Esophagus squamous epithelium (tissue), 5 donors: ENCODE measurements at places on chromosomes 1 and 21.

GRCh38 chr1:66426239-66426853 lies 107.6 kb upstream of the SGIP1 start:
- DNase-seq = no peak

GRCh38 chr1:199116488-199116887 lies 477.6 kb downstream of the PTPRC start:
- no peak for DNase-seq

DNA sequence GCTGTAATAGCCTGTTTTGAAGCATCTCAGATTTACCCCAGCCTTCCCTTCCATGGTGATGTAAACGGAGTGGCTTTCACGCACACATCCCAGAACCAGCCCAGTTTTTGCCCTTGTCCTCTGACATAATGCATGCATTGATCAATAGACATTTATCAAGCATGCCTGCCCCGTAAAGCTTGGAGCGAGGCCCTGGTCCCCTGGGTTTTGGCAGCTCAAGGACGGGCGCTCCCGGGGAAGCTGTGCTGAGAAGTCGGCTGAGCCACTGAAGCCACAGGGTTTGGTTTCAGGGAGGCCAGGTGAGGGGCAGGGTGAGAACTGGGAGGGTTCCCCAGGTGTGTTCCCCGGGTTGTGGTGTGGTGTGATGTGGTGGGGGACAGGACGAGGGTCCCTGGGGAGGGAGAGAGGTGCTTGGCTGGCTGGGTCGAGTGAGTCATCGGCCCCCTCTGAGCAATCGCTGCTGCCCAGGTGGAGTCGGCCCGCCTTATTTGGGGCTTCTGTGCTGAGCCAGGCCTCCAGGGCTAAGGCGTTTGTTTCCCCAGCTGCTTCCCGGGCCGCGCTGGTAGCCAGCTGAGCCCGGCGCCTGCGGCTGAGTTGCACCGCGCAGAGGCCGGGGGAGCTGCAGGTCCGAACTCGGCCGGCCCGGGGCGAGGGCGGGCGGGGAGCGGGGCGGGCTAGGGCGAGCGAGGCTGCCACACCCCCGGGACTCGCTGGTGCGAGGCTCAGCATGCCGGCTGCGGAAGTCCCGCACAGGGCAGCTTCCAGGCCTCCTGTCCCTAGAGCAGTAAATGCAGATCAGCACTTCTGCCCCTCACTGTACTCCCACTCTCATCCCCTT lies 23.6 kb downstream of the ATP2B4 start:
- no peak for DNase-seq

- no peak for DNase-seq
These were observed 43.7 kb upstream of the EXOSC10 start for GRCh38 chr1:11143401-11143800.

DNA sequence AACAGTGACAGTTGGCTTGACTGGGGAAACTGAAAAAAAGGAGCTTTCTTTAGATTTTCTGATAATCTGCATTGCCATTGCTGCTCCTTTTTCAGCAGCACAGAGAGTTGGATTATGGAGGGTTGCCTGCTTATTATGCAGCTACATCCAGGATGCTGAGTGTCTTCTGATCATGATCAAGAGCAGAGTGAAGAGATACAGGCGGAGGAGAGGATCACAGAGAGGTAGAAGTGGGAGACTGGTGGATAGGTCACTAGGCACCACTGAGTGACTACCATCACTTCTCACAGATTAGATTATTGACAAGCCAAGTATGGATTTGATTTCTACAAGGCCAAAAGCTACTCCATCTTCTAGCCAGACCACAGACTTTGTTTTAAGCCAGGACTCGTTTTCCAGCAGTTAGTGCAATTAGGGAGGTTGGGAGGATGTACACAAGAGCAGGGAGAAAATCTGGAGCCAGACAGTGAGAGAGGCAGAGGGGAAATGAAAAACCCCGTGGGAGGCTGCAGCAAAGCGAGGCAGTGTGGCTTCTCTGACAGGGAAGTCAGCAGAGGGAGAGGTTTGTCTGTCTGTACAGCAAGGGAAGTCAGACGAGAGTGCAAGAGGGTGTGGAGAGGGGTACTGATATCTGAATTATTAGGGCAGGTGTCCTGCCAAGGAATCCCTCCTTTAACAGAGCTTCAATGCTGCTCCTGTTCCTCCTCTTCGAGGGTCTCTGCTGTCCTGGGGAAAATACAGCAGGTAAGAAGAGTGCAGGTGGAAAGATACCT lies at the start of gene CD1E:
Gene CD1E (plus strand): TSS at position 592 of the 773 bp plus-strand sequence. CDS start 95 bp downstream, at position 687.
- no peak for DNase-seq
